ENCODE measurements at places on chromosomes 13 and 19. TPM values are rescaled to one million over a fixed set of nuclear protein-coding genes. Genes with fewer than 3 reads are reported as not detected.

RFPL4A gene
- total RNA-seq, result not detected

ZSCAN22 gene
- total RNA-seq, result 1.8 TPM

DNA sequence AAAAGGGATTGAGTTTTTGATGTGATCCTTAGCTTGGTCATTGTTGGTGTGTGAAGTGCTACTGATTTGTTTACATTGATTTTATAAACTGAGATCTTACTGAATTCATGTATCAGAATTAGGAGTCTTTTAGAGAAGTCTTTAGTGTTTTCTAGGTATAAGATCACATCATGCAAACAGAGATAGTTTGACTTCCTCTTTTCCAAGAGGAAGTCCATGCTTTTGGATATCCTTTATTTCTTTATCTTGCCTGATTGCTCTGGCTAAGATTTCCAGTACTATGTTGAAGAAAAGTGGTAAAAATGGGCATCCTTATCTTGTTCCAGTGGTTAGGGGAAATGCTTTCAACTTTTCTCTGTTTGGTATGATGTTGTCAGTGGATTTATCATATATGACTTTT lies 561.2 kb upstream of the SLITRK1 start:
- no peaks in the 10 kb centered on the region for H3K27me3 ChIP-seq
- no peak overlapping the region for H3K27ac ChIP-seq
- H3K4me1 ChIP-seq, result no peaks in the 10 kb centered on the region

DNA sequence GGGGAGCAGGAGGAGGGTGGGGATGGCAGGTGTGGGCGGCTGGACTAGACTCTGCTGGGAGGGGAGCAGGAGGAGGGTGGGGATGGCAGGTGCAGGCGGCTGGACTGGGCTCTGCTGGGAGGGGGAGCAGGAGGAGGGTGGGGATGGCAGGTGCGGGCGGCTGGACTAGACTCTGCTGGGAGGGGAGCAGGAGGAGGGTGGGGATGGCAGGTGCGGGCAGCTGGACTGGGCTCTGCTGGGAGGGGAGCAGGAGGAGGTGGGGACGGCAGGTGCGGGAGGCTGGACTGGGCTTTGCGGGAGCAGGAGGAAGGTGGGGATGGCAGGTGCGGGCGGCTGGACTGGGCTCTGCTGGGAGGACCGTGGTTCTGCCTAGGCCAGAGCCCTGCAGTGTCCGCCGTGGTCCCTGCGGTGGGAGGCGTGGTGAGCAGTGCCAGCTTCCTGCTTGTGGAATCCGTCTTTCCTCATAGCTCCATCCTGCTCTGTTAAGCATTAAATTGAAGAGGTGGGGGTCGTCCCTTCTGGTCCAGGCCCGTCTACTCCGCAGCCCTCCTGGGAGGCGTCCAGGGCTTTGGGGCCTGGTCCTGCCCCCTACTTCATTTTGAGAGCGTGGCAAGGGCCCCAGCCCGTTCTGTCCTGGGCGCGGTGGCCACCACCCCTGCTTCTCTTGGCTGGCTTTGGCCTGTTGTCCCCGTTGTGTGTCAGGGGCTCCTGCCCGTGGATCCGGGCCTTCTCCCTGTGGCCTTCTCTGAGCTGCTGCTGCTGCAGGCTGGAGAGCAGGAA lies 4.7 kb downstream of the SPPL2B start:
- no peaks in the 10 kb centered on the region for H3K27me3 ChIP-seq
- H3K4me3 ChIP-seq, result no peak overlapping the region
- H3K27ac ChIP-seq, result no peak overlapping the region
- peak; percentile 73 for DNase-seq
- peaks cover 8% of the 10 kb centered on the region for H3K36me3 ChIP-seq

DNA sequence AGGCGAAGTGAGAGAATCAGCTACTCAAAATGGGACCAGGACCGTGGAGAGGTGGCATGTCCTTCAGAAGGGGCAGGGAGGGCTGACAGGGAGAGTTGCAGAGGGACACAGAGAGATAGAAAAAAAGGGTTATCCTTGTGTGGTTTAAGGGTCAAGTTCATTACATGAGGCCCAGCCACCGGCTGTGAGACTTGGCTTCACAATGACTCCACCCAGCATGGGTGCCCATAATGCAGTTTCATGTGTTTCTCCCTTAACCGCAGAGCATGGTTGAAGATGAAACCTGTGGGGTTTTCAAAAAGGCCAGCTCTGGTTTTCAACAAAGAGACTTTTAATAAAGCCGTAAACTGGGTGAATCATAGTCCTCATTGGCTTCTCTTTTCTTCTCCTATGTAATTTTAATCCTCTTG lies 164.6 kb downstream of the KLF5 start:
- no peak for DNase-seq
- H3K4me1 ChIP-seq, result no peaks in the 10 kb centered on the region
- H3K27me3 ChIP-seq, result no peaks in the 10 kb centered on the region
- no peaks in the 10 kb centered on the region for H3K36me3 ChIP-seq
- no peak overlapping the region for H3K4me3 ChIP-seq
- H3K27ac ChIP-seq, result no peak overlapping the region

- no peaks in the 10 kb centered on the region for H3K27me3 ChIP-seq
- peak overlapping the region; percentile 95 for H3K4me3 ChIP-seq
- DNase-seq, result no peak
- peaks cover 14% of the 10 kb centered on the region for H3K4me1 ChIP-seq
- peak overlapping the region; percentile 92 for H3K27ac ChIP-seq
These were observed 353 bp downstream of the RFX2 start for GRCh38 chr19:6109947-6110346.

- no peak for DNase-seq
- H3K27ac ChIP-seq, result no peak overlapping the region
- H3K27me3 ChIP-seq, result no peaks in the 10 kb centered on the region
- H3K4me3 ChIP-seq, result no peak overlapping the region
These were observed 14.1 kb downstream of the SLC27A5 start for GRCh38 chr19:58497634-58498170.

- H3K27ac ChIP-seq, result no peak overlapping the region
- H3K27me3 ChIP-seq, result no peaks in the 10 kb centered on the region
- H3K36me3 ChIP-seq, result no peaks in the 10 kb centered on the region
- H3K4me1 ChIP-seq, result no peaks in the 10 kb centered on the region
- no peak overlapping the region for H3K4me3 ChIP-seq
- DNase-seq, result no peak
These were observed 57.3 kb upstream of the IRS2 start for GRCh38 chr13:109843695-109844094.

NLRP7 gene
- not detected for total RNA-seq

COL5A3 gene
- total RNA-seq, result 9.2 TPM

GRCh38 chr13:52394586-52394985 lies 11.4 kb downstream of the THSD1 start:
- no peaks in the 10 kb centered on the region for H3K27me3 ChIP-seq
- peaks cover 20% of the 10 kb centered on the region for H3K4me1 ChIP-seq
- H3K4me3 ChIP-seq, result no peak overlapping the region
- peaks cover 3% of the 10 kb centered on the region for H3K36me3 ChIP-seq
- no peak for DNase-seq
- H3K27ac ChIP-seq, result peak overlapping the region; percentile 66

IRGC gene
- total RNA-seq, result not detected

- no peaks in the 10 kb centered on the region for H3K36me3 ChIP-seq
- H3K27ac ChIP-seq, result no peak overlapping the region
These were observed 58.3 kb downstream of the GPALPP1 start for GRCh38 chr13:45047394-45048310.

EDDM13 gene
- not detected for total RNA-seq

PROSER1 gene
- total RNA-seq, result 24.6 TPM

DNA sequence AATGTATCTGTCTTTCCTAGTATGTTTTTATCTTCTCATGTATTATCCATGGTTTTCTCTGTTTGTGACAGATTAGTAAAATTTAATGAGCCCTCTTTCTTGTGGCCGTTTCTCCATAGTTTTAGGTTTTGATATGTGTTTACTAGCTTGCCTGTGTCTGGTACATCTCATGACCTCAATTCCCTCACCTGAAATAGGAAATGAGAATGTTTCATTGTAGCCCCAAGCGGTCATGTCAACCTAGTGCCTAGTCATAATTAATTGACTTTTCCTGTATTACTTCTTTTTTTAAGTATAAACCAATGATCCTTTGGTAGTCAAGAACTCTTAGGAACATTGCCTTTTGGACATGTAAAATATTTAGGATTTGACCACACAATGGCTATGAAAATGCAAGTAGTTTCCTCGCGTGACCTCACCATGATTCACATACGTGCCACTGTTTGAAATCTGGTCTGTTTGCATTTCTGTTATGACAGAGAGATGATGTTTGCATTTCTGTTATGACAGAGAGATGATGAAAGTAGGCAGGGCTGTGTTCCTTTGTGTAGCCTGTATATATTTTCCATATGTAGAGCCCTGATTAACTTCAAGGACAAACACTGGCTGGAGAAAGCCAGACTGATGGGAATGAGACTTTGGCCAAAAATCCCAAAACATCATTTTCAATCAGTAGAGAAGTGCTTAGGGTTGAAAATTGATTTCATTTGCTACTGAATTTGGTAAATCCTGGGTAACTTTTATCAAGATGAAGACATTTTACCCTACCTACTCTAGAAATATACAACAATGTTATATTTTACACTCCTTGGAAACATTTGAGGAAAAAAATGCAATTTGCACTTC lies 104.8 kb downstream of the TNFRSF19 start:
- no peak overlapping the region for H3K27ac ChIP-seq
- no peaks in the 10 kb centered on the region for H3K27me3 ChIP-seq
- no peaks in the 10 kb centered on the region for H3K36me3 ChIP-seq
- H3K4me3 ChIP-seq, result no peak overlapping the region
- no peak for DNase-seq

DNA sequence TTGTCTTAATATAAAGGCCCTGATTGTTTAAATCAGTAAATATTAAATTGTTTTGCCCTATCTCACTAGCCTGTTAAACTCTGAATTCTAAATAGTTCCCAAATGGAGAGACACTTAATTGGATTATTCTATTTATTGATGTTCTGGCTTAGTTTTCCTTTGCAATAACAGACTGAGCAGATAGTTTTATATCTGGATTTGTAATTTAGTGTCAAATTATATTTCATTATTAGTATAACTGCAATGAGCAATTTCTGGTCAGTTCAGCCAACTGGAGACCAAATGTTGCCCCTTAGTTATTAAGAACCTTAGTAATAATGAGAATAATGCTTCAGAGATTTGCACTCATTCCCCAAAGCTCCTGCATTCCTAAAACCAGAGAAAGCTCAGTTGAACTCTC lies 10.1 kb downstream of the FAM124A start:
- no peak for DNase-seq
- H3K27me3 ChIP-seq, result no peaks in the 10 kb centered on the region
- H3K27ac ChIP-seq, result no peak overlapping the region
- no peak overlapping the region for H3K4me3 ChIP-seq
- no peaks in the 10 kb centered on the region for H3K36me3 ChIP-seq

DNA sequence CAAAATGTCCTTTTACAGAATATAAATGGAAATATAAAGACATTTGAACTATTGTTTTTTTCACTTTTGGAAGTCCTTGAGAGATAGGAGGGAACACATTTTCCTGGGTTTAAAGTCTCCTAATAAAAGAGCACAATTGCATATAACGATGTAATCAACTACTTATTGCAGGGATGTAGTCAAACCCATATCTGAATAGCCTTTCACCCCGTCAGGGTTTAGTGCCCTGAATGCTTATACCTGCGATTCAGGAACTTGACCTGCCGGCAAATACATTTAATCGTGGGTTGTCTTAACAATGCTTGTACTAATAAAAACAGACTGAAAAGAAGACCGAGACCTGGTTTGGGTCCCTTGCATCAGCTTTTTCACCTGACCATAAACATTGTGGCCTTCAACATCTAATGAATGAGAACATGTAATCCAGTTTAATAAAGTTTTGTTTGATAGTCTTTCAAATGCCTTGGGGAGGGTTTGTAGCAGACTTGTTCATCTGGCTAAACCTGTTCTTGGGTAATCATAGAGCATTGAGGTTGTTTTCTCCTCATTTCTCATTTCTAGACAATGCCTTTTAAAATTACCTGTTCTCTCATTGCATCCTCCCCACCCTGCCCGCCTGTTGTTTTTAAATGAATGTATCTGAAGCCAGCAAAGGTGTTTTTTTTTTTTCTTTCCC lies 7.0 kb downstream of the KLF5 start:
- H3K27me3 ChIP-seq, result no peaks in the 10 kb centered on the region
- no peak for DNase-seq
- H3K36me3 ChIP-seq, result no peaks in the 10 kb centered on the region
- no peak overlapping the region for H3K4me3 ChIP-seq
- no peak overlapping the region for H3K27ac ChIP-seq

GRCh38 chr19:17389957-17390664 lies 3.9 kb downstream of the CCDC194 start:
- H3K27ac ChIP-seq, result peak overlapping the region; percentile 67
- peak; percentile 83 for DNase-seq
- no peaks in the 10 kb centered on the region for H3K27me3 ChIP-seq
- no peaks in the 10 kb centered on the region for H3K36me3 ChIP-seq
- H3K4me3 ChIP-seq, result peak overlapping the region; percentile 54
- H3K4me1 ChIP-seq, result peaks cover 35% of the 10 kb centered on the region

EID2 gene
- 12.6 TPM for total RNA-seq

- no peaks in the 10 kb centered on the region for H3K27me3 ChIP-seq
- no peak overlapping the region for H3K27ac ChIP-seq
- H3K36me3 ChIP-seq, result no peaks in the 10 kb centered on the region
- H3K4me3 ChIP-seq, result no peak overlapping the region
- no peak for DNase-seq
- no peaks in the 10 kb centered on the region for H3K4me1 ChIP-seq
These were observed 943.0 kb upstream of the PCDH9 start for GRCh38 chr13:68173111-68173510.

NUMBL gene
- total RNA-seq, result 19.5 TPM

ZNF787 gene
- 45.4 TPM for total RNA-seq

TNNI3 gene
- 1.3 TPM for total RNA-seq
